T-cell (primary cell): ENCODE measurements at places on chromosomes 16 and 17.

GRCh38 chr16:31216422-31217135, at the start of gene PYDC1:
Gene PYDC1, minus strand, starts transcription at chr16:31217135. Its CDS starts 107 bp downstream, at chr16:31217028.
- no peak for DNase-seq

GRCh38 chr16:11285842-11286241, 4.7 kb upstream of the PRM1 start:
- DNase-seq: no peak

DNA sequence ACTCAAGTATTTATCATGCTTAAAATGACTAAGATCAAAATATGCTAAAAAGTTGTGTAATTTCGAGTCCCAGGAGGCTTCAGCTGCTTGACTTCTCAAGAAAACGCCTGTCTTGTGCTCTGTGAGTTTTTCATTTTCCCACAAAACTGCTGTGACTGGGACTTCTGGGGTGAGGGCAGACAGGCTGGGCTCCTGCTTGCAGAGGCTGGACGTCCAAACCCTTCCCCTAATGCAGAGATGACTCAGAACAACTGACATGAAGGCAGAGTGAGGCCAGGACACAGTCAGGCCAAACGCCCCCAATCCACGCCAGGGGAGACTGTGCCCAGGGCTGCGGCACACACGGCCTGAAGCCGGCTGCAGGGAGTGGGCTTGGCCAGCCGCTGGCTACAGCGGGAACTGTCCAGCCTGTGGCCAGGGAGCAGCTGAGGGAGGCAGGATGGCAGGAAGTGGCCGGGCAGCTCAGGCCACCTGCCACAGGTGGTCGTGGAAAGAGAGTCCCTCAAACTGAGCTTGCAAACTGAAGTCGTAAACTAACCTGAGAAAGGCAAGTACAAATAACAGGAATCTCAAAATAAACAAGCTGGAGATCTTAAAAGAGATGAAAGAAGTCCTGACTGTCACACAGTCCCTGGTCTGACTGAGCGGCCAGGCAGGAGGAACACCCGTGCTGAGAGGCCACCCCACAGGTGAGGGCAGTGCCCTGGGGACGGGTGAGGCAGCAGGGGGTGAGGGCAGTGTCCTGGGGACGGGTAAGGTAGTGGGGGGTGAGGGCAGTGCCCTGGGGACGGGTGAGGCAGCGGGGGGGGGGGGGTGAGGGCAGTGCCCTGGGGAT, 21.3 kb upstream of the HEXD start:
- DNase-seq: no peak

- DNase-seq: no peak
Measured at GRCh38 chr17:19341211-19341631, 21.3 kb downstream of the B9D1 start.

DNA sequence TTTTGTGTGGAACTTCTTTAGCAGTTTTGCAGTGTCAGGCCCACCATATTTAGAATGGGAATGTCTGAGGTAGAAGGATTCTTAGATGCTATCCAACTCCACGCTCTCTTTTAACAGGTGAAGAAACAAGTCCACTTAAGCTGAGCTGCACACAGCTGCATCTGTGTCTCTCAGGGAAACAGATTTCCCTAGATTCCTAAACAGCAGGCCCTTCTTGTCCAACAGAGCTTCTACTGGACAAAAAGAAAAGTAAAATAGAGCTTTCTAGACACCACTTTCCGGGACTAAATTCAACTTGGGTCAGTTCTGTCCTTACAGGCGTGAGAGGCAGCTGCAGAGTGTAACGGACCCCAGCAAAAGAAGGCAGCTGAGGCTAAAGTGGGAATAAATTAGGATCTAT, 51.7 kb downstream of the SNX11 start:
- DNase-seq: no peak

DNA sequence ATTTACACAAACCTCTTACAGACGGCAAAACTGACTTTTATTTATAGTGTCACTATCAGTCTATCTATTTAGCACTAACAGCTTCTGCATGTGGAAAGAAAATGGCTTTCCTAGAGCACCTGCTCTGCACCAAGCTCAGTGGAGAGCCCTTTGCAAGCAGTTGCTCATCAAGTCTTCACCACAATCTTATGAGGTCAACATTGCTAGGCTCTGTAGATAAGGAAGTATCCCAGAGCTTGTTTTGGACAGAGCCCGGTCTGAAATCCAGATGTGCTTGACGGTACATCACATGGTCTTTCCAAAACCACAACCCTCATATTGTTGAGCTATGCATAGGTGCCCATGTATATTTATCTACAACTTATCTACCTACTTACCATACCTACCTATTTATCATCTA, 572.7 kb upstream of the CDH5 start:
- DNase-seq: no peak

GRCh38 chr17:44362949-44363612, 572 bp downstream of the FAM171A2 start:
- no peak for DNase-seq

- DNase-seq: no peak
Measured at GRCh38 chr17:16442594-16443510, 27.5 kb downstream of the TRPV2 start.

DNA sequence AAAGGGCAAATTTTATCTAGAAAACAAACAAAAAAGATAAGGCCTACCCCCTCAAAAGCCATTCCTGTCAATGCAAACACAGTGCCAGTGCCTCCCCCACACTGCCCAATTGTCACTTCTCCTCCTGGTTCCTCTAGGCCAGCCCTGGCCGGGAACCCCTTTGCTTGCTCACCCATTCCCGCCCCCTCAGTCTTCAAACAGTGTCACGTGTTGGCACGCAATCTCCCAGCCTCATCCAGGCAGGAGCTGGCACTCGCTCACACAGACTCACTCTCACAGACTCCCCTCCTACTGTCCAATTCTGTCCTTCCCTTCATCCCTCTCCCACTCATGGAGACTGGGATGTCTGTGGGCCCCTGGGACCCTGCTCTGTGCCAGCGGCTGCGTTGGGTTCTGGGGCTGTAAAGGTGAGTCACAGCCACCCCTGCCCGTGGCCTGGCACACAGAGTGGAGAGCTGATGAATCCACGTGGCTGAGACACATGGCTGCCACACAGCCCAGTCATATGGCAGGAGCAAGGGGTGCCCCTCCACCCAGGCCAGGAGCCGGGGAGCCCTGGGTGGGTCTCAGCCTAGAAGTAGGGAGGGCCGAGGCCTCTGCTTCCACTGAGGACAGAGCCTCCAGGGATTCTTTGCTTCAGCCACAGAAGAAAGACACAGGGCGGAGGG, 54.8 kb downstream of the VAC14 start:
- DNase-seq: no peak

GRCh38 chr16:89936034-89936433, 12.5 kb upstream of the DEF8 start:
- no peak for DNase-seq

DNA sequence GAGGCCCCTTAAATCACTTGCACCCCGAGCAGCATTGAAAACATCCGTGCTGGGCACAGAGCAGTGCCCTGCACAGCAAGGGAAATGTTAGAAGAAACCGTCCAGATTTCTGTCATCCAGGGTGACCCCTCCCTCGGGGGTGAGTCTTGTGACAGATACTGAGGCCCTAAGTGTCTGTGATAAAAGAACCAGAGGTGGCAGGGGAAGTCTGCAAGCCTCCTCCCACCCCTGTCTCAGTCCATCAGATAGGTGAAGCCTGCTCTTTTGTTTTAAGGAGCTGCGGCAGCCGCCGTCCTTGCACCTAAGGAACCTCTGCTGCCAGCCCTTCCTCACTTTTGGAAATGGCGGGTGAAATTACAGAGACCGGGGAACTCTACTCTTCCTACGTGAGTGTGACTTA, 845 bp upstream of the NAT9 start:
- DNase-seq: no peak

GRCh38 chr16:25626172-25626571, 65.6 kb upstream of the HS3ST4 start:
- DNase-seq: no peak

DNA sequence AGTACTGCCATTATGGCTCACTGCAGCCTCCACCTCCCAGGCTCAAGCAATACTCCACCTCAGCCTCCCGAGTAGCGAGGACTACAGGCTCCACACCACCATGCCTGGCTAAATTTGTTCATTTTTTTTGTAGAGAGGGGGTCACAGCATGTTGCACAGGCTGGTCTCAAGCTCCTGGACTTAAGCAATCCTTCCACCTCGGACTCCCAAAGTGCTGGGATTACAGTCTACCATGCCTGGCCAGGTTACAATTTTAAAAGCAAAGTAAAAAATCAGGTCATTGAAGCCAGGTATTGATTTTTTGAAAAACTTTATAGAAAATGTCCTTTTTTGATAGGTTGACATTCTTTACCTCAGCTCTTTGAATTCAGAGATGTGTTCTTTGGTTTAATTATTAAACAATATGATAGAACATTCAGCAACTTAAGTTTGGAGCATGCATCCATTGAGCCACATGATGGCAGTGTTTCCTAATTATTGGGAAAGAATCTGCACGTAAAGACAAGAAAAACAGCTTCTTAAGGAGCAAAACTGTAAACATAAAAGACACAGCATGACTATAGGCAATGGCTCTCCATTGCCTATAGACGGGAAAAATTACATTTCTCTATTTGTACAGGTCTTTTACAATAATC, 1.7 kb upstream of the SLC16A11 start:
- peak; percentile 40 for DNase-seq

- no peak for DNase-seq
Measured at GRCh38 chr16:49457196-49457595, 83.6 kb downstream of the C16orf78 start.

- DNase-seq: no peak
Measured at GRCh38 chr16:23359092-23359760, 57.1 kb downstream of the SCNN1B start.

- no peak for DNase-seq
Measured at GRCh38 chr17:17156107-17156506, 50.0 kb downstream of the PLD6 start.

DNA sequence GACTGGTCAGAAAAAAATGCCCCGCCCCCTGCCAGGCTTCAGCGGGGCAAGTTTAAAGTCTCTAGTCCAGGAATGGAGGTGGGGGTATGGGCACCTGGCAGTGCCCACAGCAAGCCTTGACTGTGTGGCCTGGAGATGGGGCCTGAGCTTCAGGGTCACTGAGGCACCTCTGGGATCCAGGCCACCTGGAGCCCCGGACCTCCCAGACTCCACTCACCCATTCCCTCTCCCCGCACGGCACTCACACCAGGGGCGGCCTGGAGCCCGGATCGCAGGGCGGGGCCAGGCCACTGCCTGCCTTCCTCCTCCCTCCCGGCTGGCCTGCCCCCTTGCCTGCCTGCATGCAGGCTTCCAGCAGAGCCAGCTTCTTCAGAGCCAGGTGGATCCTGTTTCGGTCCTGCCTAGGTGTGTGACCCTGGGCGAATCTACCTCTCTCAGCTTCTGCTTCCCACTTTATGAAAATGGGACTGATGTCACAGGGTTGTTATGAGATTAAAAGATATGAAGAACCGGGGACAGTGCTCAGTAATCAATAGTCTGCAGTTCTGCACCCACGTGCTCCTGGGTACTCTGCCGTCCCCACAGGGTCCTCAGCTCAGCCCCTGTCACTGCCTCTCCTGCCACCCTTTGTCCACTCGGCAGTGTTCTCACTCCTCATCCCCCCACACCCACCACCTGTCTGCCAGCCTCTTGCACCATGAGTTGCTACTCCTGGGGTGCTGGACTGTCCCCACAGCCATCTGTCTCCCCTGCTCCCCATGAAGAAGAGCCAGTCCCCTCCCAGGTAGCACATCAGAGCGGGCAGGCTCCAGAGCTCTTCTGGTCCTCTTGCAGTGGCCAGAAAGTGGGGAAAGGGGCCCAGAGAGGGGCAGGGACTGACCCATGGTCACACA, 1.2 kb upstream of the TCAP start:
- no peak for DNase-seq

DNA sequence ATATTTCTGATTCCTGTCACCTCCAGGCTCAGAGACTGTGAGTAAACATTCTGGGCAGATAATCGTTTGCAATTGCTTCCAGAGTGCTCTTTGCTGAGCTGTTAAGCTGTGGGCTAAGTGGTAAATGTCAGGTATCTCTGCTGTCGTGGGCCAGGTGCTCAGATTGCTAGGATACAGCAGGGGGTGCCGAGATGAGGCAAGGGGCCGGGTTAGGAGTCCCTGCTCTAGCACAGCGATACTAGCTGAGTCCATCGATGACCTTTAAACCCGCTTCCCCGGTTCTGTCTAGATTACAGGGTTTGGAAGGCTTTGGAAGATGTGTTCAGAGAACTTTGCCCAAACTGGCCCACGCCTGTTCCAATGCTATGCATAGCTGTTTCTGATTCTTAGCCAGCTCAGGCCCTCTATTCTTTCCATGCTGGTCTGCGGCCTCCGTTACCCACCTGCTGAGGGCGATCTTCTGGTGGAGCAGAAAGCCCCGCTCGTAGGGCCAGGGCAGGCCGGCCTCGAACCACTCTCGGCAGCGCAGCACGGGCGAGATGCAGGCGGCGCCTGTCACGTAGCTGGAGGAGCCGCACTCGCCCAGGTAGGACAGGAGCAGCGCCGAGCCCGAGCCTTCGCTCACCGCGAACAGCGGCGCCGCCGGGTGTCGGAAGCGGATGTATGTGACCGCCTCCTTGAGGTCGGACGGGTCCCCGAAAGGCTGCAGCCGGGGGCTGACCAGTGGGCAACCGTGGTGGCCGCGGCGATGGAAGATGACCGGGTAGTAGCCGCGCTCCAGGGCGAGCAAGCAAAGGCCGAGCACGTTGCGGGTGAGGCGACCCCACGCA, 979 bp downstream of the ABHD15 start:
- no peak for DNase-seq

DNA sequence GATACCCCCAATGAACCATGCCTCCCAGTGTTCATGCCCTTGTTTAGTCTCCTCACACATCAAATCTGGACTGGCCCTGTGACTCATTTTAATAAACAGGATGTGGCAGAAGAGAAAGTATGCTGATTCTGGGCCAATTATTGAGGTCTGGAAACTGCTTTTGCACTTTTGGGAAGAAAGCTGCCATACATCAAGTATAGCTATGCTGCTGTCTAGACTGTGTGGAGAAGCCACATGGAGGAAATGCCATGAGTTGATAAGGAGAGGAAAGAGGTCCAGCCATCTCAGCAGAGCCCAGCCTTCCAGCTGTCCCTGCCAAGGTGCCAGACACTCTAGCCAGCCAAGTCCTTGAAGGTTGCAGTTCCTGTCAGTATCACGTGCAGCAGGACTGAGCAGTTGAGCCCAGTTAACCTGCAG, 16.7 kb downstream of the RPRML start:
- DNase-seq: no peak

- no peak for DNase-seq
Measured at GRCh38 chr16:52863000-52863399, 189.7 kb downstream of the CHD9NB start.

DNA sequence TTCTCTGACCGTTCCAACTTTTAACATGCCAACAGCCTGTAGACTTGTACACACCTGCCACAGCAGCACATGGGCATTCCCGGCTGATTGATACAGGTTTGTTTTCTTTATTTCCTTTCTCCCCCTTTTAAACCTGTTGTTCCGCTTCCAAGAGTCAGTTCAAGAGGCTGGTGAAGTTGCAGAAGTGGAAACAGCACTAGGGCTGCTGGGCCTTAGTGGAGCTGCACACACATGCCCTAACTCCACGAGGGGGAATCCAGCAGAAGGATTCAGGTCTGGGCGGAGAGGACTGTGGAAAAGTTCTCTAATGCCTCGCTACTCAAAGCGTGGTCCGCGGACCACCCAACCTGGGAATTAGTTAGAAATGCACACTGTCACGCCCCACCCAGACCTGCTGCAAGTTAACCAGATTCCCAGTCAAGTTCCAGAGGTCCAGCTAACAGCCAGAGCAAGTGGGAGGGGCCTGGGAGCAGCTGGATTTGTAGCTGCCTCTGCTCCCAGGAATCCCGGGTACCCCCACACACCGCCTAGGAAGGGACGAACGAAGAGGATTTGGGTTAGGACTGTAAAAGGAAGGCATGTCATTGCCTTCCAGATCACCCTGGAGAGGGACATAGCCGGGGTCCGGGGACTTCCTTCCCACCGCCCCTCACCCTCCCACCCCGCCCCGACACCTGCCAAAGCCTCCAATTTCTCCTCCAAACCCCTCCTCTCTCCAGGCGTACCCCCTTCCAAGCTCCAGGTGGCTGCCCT, 542 bp downstream of the SLC39A11 start:
- DNase-seq: no peak
